ENCODE measurements at places on chromosomes 2 and 18. TPM values are rescaled to one million over a fixed set of nuclear protein-coding genes. Genes with fewer than 3 reads are reported as not detected.

Gene NXPH2
- 9.4 TPM for total RNA-seq

Gene CEP76
- 8.4 TPM for total RNA-seq

Gene ATP8B1
- 4.7 TPM for total RNA-seq

Gene CTLA4
- total RNA-seq, result not detected

Gene PARD6G
- total RNA-seq, result 3.7 TPM

Gene FBLN7
- 9.9 TPM for total RNA-seq

Gene PROC
- not detected for total RNA-seq

Gene MARCHF4
- not detected for total RNA-seq

Gene GPR35
- total RNA-seq, result 1.0 TPM

Gene HPCAL1
- total RNA-seq, result 15.1 TPM

Gene RIT2
- total RNA-seq, result not detected

Gene SLC4A3
- 2.1 TPM for total RNA-seq

Gene COL4A4
- total RNA-seq, result under 0.01 TPM

Gene RAX
- total RNA-seq, result not detected

Gene LIPG
- 2.6 TPM for total RNA-seq

Gene SMARCAL1
- 13.0 TPM for total RNA-seq
